Activated T-cell treated with anti-CD3 and anti-CD28 coated beads, Interleukin-2, amount 50 U/mL, for 72 hours (primary cell): ENCODE measurements at places on chromosomes 1 and 21. TPM values are rescaled to one million over a fixed set of nuclear protein-coding genes. Genes with fewer than 3 reads are reported as not detected.

DNA sequence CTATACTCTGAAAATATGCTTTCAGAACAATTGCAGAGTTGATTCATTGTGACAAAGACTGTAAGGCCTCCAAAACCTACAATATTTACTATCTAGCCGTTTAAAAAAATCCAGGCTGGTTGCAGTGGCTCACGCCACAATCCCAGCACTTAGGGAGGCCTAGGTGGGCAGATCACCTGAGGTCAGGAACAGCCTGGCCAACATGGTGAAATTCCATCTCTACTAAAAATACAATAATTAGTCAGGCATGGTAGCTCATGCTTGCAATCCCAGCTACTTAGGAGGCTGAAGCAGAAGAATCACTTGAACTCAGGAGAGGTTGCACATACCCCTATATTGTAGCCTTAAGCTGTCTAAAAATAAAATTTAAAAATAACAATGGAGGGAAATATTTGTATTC, 5.3 kb upstream of the TFF2 start:
- DNase-seq, result no peak

GRCh38 chr1:48405400-48405799, 66.6 kb downstream of the SPATA6 start:
- no peak for DNase-seq

GRCh38 chr1:46510341-46510997, 20.8 kb downstream of the DMBX1 start:
- no peak for DNase-seq

Gene EPHA10
- 1.00 TPM for total RNA-seq

DNA sequence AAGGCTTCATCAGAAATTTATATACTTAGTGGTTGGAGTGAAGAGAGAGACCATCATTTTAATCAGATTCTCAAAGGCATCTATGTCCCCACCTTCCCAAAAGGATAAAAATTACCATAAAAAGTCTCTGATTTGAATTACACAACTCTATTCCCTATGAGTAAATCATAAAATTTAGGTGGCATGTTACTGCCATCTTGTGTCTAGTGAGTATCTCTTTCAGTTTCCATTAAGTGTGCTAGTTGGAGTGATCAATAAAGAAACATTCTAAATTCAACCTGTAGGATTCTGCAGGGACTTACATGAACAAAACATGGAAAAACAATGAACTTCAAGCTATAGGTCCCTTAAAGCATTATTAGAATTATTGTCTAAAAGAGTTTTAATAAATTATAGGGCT, 655.4 kb downstream of the LTN1 start:
- DNase-seq, result no peak

- no peak for DNase-seq
Observed at GRCh38 chr1:41812453-41812852, 106.3 kb downstream of the HIVEP3 start.

Gene DENND2D
- total RNA-seq, result 165 TPM

DNA sequence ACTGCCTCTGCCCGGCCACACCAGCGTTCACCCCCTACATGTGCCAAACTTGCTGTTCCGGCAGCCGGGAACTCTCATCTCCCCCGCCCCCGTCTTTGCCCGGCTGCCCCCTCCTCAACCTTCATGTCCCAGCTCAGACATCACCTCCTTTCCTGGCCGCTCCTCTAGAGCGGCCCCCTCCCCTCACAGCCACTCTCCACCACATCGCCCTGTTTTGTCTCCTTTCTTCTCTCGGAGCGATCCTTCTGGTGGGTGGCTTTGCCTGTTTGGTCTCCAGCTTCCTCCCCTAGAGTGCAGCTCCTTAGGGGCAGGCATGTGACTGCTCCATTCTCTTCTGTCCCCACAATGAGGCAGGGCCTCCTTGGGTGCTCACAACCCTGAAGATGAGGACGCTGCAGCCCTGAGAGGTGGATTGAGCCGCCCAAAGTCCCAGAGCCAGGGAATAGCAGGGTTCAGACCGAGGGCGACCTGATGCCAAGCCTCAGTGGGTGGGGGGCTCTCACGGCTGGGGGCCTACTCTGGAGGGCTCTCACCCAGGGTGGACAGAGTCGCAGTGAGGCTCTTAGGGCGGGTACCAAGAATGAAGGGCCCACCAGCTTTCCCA, 44.9 kb upstream of the ECE1 start:
- DNase-seq, result no peak

Gene CHIA
- not detected for total RNA-seq

DNA sequence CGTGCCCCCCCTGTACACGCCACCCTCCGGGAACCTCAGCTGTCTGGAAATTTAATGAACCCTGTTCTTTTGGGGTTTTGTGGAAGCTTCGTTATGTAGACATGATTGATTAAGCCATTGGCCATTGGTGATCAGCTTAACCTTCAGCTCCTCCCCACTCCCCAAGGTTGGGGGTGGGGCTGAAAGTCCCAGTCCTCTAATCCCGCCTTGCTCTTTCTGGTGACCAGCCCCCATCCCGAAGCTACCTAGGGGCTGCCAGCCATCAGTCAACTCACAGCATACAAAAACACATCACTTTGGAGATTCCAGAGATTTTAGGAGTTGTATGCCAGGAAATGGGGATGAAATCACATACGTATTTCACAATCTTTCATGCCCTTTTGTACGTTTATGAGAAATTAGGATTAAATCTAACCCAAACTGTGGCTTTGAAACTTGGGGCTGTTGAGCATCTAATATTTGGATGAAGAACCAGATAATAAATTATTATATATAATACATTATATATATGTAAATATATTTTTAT, 52.3 kb downstream of the BACE2 start:
- no peak for DNase-seq
